ENCODE measurements at places on chromosomes 5 and 9.

GRCh38 chr5:129906177-129906887 lies 2.1 kb downstream of the CHSY3 start:
- peak; percentile 62 for DNase-seq

DNA sequence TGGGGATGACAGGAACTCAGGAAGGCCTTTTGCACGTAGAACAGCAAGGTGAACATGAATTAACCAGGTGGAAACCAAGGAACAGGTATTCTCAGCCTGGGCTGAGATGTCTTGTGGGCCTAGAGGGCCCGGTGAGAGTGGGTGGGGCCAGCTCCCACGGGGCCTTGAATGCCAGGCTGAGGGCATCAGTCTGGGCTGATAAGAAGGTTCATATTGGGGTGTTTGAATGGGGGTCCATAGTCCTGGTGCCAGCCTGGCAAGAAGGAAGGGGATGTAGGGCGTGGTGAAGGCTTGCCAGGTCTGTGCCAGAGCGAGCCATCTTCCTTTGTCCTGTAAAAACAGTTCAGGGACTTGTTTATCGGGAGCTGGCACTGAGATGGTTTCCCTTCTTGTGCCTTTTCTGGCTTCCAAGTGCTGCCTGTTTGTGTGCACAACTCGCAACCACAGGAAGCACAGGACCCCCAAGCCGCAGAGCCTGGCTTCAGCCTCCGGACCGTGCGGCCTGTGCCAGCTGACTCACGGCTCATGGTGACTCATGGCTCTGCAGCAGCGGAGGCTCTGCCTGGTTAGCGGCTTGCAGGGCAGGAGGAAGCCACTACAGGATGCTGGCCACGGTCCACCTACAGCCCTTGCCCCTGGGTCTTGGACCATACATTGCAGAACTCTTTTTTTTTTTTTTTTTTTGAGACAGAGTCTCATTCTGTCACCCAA lies 2.4 kb downstream of the CARD19 start:
- peak; percentile 91 for DNase-seq

- DNase-seq: no peak
Observed at GRCh38 chr5:104815212-104815611, 1252.6 kb upstream of the NUDT12 start.

DNA sequence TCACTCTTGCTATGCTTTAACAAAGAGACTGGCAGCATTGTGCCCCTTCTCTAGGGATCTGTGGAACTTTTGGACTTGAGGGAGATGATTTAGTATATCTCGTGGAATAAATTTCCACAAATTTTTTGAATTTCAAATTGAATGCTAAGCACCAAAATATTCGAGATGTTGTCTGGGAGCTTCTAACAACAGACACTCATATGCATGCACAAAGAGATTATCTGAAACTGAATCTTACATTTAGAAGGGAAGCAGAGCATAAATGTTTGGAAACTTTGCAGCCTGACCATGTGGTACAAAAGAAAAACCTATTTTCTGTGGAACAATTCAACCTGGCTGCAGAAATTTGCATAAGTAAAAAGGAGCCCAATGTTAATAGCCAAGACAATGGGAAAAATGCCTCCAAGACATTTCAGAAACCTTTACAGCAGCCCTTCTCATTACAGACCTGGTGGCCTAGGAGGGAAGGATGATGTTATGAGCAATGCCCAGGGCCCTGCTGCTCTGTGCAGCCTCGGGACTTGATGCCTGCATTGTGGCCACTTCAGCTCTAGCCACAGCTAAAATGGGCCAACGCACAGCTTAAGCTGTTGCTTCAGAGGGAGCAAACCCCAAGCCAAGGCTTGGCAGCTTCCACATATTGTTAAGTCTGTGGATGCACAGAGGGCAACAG lies 285.8 kb upstream of the FAM174A start:
- DNase-seq: no peak

- no peak for DNase-seq
Observed at GRCh38 chr9:88781628-88782391, 209.5 kb upstream of the S1PR3 start.

DNA sequence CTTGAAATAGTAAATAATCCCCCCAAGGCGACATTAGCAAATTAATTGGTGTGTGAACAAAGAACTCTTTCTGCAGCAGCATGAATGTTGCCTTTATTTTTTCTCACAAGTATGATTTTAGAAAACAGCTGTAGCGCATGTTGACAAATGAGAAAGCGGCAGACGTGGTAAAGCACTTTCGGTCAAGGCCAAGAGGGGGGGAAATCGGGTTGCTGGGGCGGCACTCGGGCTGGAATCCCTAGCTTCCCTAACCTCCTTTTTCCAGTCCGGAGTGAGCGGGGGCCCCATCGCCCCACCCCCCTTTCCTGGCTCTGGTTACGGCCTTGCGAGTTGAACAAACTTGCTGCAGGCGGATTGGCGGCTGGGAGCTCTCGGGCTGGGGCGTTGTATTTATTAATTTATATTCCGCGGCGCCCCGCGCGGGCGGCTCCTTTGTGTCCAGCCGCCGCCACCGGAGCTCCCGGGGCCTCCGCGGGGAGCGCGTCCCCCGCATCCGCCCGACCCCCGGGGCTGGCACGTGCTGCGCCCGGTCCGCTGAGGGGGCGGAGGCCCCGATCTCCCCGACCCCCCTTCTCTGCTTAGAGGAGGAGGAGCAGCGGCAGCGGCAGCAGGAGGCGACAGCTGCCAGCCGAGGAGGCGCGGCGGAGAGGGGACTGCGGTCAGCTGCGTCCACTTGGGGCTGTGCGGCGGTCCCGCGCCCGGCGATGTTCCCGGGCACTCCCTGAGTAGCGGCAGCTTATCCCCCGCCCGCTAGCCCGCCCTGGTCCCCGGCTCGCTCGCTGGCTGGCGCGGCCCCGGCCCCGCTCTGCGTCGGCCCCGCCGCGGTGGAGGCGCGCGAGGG lies at the start of gene RHOBTB3:
TSS of gene RHOBTB3 (plus strand) at position 607 of the 841 bp plus-strand sequence. CDS start 347 bp downstream, outside the sequence.
- peak; percentile 97 for DNase-seq

DNA sequence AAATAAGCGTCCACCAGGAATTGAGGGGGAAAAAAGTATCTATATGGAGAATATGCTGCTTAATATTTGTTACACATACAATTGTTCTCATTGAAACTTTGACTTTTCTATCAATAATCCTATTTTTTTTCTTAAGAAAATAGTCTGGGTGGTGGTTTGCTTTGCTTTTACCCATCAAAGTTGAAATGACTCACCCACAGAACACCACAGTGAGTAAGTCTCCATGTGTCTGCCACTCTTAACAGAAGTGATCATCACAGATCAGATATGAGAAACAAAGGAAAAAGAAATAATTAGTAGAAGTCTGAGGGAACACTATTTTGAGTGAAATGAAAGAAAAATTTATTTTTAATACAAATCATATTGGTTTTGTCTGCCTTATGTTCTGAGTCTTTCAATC lies 742.8 kb downstream of the CDH9 start:
- DNase-seq: no peak

GRCh38 chr9:16425562-16426231 lies 444.8 kb downstream of the BNC2 start:
- no peak for DNase-seq

DNA sequence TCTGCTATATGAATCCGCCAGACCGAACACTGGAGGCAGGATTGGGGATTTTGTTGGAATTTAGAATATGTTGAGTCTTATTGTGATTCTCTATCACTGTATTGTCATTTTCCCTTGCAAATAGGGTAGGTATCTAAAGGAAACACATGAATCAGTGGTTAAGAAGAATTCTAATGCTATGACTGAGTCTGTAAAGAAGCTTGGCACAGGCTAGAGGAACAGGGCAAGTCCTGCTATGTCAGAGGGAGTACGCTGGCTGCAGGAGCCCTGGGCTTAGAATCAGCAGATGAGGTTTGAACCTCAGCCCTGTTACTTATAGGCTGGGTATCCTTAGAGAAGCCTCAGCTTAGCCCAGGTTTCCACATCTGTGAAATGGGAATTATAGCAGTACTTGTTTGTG lies 198.1 kb downstream of the NR3C1 start:
- no peak for DNase-seq

DNA sequence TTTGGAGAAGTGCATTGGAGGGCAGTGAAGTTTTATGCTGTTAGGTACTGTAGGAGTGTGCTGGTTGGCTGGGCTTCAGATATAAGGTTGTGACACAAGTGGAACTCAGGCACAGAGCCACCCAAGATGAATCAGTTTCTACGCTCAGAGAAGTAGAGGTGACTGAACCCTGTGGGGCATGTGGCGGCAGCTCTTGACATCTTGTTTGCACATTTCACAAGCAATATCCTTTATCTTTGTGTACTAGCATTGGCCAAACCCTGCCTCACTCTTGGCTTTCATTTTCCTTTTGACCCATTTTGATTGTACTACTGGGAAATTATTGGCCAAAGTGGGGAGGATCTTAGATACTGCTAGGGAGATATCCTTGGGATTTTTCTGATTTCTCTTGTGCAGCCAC lies 110.0 kb downstream of the PSAT1 start:
- no peak for DNase-seq

- no peak for DNase-seq
Observed at GRCh38 chr9:18229992-18230676, 243.8 kb upstream of the ADAMTSL1 start.

GRCh38 chr9:36163049-36163785 lies 6.0 kb upstream of the CCIN start:
- peak; percentile 95 for DNase-seq

- DNase-seq: peak; percentile 51
Observed at GRCh38 chr9:114487607-114488300, 17.5 kb downstream of the WHRN start.

GRCh38 chr5:75040973-75041372 lies 11.4 kb downstream of the GCNT4 start:
- DNase-seq: no peak

- DNase-seq: no peak
Observed at GRCh38 chr5:113713051-113713450, 199.6 kb downstream of the YTHDC2 start.

- peak; percentile 44 for DNase-seq
Observed at GRCh38 chr9:89137542-89138462, 40.8 kb downstream of the SHC3 start.

- DNase-seq: no peak
Observed at GRCh38 chr5:39055027-39055767, 19.0 kb downstream of the RICTOR start.

DNA sequence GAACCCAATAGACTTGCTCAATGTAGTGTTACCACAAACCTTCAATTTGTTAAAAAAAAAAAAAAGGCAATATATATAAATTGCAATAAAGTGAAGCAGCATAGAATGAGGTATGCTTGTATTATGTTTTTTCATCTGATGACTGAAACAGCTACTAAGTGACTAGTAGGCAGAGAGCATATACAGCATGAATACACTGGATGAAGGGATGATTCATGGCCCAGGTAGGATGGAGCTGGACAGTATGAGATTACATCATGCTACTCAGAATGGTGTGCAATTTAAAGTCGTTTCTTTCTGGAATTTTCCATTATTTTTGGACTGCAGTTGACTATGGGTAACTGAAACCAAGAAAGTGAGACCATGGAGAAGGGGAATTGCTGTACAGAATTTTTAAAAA lies 161.2 kb downstream of the GNA14 start:
- no peak for DNase-seq

Data from femur (tissue), 1 donor.